ENCODE measurements at places on chromosomes 6 and 20. TPM values are rescaled to one million over a fixed set of nuclear protein-coding genes. Genes with fewer than 3 reads are reported as not detected.

DNA sequence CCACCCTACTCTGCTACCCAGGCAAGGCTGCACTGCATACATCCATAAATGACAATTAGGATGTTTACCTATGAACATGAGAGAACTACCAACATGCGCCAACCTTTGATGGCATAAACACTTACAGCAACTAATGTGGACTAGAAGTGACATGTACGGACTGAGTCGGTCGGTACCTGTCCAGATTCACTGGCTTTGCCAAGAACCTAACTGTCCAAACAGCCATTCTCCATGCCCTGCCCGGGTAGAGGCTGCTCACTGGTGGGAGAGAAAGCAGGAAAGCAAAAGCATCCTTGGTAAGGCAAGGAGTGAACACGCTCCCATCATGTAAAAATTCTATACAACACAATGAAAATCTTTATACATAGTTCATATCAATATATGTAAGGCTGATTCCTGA lies 30.0 kb downstream of the SYNDIG1 start:
- no peak for DNase-seq

DNA sequence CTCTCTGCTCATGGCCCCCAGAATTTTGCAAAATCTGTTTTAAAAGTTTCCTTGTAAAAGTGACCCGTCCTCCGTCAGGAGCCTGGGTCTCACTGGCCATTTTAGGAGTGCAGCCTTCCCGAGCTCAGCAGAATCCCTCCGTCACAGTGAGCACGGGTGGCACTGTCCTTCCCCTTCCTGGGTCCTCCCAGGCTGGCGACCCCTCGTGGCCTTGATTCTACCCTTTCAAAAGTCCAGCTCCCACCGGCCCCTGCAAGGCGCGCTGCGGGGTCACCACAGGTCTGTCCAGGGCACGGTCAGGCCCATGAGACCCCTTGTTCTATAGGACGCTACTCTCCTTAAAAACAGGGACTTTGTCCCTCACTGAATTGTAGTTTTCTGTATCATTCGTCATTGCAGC lies 112.7 kb downstream of the PSMB1 start:
- DNase-seq = peak; percentile 73

GRCh38 chr6:168908166-168908565 lies 345.5 kb downstream of the THBS2 start:
- no peak for DNase-seq

GRCh38 chr6:130575971-130576370 lies 210.2 kb downstream of the TMEM200A start:
- DNase-seq = no peak

GRCh38 chr6:2543321-2543720 lies 207.4 kb downstream of the MYLK4 start:
- DNase-seq = no peak

- DNase-seq = no peak
Observed at GRCh38 chr6:5998236-5998635, 8.5 kb downstream of the NRN1 start.

DNA sequence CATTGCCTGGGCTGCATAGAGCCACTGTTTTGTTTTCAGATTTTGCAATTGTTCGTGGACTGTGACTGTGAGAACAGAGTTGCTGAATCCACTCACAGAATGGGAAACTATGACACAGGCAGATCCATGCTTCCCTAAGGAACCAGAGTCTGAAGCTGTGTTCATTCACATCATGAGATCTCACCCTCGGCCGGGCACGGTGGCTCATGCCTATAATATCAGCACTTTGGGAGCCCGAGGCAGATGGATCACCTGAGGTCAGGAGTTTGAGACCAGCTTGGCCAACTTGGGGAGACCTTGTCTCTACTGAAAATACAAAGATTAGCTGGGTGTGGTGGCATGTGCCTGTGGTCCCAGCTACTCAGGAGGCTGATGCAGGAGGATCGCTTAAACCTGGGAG lies 139.2 kb upstream of the SALL4 start:
- no peak for DNase-seq

DNA sequence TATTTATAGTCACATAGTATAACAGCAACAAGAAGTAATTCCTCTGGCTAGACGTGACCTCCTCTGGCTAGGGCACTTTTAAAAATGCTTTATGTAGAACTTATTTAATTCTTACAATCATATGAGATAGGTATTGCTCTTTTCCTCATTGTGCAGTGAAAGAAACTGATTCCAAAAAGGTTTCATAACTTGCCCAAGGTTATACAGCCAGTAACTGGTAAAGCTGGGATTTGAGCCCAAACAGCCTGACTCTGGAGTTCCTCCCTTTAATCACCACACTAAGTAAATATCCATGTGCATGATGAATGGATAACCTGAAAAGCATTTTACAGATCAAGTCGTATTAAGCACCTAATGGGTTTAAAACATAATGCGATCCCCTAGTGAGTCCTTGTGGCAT lies 214.6 kb downstream of the PRL start:
- DNase-seq = no peak

DNA sequence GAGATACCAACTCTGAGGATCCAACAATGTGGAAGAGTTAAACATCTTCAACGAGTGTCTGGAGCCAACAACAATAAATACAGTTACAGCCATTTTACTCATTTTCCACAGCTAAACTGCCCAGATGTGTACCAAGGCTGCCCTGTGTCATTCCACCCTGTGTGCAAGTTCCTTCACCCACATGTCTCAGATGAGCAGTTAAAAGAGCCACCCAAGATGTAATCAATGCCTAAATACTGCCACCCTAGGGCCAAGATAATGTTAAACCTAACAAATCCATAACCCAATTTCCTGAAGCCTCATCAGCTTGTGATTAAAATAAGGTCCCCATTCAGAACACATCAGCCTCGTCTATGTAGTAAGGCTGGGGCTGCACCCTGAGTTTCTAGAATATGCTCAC lies 59.9 kb downstream of the GMDS start:
- no peak for DNase-seq

Gene HLA-DOA
- total RNA-seq = 8.9 TPM

Gene PI16
- total RNA-seq = 17.2 TPM

Data from suprapubic skin (tissue), 4 donors.